ENCODE measurements at places on chromosomes 1 and 21.

DNA sequence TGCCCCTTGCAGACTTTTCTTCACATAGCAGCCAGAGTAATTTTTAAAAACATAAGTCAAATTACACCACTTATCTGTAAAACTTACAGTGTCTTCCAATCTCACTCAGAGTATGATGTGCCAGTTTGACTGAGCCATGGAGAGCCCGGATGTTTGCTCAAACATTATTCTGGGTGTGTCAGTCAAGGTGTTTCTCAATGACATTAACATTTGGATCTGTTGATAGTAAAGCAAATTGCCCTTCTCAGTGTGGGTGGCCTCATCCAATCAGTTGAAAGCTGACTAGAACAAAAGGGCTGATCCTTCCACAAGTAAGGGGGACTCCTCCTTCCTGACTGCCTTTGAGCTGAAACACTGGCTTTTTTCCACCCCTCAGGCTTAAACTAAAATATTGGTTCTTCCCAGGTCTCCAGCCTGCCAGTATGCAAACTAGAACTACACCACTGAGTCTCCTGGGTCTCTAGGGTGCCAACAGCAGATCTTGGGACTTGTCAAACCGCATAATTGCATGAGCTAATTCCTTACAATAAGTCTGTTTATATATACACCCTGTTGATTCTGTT is 157.9 kb upstream of the CTTNBP2NL start:
- DNase-seq: no peak

DNA sequence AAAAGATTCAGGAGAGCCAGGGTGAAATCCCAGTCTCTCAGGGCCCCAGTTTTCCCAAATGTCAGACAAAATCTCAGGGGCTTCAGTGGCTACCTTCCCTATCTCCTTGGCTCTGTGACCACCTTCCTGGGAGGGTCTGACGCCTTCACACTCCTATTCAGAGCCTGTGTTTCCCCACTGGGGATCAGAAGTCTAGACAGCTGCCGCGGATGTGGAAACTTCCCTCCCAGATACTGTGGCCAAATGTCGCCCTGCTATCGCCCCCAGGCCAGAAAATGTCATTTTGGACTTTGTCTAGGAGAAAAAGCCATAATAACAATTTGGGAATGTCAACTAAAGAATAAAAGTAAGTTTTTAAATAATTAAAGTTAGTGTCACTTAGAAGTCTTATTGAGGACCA is 15.9 kb downstream of the A3GALT2 start:
- no peak for DNase-seq

DNA sequence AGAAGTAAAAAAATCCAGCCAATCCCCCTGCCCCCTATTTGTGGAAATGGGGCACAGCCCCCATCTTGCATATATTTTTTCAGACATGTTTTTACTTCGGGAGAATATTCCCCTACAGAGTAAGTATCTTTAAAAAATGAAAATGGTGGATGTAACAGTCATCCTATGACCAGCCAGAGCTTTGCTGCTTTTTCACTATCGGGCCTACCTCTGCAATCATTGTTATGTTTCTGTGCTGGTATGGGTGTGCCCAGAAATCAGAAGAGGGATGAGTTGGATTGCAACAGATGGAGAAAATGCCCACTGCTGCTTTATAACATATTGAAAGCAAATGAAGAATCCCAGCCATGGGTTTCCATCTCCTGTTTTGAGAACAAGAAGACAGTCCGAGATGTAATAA is 2.9 kb downstream of the CD247 start:
- DNase-seq: no peak

DNA sequence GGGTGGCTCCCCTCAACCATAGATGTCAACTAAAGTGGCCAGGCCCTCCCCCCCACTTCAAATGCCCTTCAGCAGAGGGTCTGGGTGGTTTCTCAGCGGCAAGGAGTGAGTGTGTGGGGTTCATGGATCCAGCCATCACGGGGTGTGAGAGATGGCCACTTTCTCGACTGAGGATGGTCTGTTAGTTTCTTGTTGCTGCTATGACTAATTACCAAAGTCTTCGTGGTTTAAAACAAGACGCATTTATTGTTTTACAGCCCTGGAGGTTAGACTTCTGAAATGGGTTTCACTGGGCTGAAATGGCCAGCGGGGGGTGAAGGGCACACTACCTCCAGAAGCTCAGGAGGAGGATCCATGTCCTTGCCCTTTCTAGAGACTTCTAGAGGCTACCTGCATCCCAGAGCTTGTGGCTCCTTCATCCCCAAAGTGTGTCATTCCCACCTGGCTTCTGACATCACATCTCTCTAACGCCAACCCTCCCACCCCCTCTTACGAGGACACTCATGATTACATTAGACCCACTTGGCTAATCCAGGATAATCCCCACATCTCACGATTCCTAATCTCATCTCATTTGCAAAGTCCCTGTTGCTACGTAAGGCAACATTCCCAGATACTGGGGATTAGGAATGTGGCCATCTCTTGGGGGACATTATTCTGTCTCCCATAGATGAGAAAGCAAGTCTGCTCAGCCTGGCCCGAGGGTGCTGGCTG is 53.0 kb downstream of the EPHB2 start:
- no peak for DNase-seq

DNA sequence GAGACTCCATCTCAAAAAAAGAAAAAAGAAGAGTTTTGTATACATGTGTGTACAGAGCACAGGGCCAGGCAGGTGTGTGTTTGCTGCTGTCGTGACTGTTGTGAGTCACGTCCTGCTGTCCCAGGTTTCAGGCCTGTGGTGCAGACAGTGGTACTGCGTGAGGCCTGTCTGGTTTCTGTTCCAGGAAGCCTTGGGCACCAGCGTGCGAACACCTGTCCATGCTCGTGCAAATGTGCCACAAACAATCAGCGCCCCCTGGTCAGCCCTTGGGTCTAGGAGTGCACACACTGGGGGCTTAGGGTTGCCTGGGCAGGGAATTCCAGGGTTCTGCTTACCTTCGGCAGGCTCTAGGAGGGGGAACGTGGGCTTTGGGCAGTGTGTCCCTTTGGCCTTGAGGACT is 16.9 kb downstream of the GPR157 start:
- DNase-seq: no peak

DNA sequence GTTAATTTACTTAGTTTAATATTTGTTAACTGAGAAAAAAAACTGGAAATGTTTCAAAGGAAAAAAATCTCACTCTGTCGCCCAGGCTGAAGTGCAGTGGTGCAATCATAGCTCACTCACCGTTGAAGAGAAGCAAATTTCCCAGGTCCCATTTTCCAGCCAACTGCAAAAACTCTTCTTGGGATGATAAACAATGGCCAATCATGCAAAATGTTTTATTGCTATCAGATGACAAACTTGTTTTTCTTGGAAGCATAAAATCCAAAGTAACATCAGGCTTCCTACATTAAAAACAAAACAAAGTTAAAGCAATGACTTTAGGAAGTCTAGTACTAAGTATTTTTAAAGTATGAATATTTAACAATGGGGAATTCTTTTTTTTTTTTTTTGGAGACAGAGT is 84.9 kb downstream of the LYST start:
- DNase-seq: no peak

DNA sequence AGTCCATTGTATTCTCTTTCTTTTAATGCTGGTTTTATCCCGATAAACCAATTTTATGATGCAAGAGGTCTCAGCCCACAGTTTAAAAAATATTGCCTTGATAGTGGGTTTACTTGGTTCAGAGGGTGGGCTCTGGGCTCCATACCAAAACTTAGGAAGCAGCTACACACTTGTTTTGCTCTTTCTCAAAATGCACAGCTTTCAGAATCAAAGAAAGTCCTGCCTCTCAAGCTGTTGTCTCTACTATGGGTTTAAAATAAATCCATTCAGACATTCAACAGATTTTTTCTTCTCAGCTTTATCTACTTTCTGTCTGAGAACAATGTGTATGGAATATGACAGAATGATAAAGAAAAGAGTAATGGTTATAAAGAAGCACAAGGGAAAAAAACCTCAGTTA is 14.8 kb upstream of the HHAT start:
- DNase-seq: no peak

- DNase-seq: no peak
These were observed 234.0 kb upstream of the IRF2BP2 start for GRCh38 chr1:234843946-234844345.

DNA sequence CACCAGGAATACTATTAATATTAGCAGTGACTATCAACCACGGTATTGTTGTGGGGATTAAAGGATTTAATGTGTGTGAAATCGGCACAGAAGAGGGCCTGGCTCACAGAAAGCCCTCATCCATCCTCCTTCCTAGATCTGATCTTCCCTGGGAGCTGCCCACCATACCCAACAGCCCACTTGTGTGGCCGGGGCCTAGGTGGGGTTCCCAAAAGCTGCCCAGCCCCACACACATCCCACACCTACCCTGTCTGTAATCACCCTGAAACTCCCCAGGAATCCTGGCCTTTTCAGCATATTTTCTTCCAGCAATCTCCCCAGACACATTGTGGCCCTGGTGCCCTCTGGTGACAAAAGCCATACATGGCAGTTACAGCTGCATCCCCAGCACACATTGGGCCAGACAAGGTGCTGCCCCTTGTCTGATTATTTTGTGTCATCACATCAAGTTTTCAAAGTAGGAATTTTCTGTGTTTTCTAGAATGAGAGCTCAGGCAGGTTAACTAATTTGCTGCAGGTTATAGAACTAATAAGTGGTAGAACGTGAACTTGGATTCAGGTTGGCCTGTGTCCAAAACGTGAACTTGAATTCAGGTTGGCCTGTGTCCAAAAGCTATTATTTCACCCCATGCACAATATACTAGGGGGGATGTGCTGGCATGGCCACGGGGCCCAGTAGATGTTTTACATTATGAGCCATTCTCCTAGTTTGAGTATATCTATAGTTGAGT is 5.3 kb upstream of the SLC6A9 start:
- peak; percentile 48 for DNase-seq

DNA sequence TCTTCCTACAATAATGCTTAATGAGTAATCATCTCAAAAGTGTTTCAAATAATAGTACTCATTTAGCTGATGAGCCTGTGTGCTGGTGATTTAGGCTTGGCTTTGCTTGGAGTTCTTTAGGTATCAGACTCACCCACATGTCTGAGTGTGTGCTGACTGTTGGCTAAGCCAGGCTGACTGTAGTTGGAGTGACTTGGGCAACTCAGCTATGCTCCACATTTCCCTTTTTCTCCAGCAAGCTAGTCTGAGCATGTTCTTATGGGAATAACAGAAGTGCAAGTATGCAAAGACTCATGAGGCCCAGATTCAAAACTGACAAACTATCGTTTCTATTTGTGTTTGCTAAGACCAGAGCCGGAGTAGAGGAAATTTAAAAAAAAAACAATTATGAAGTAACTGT is 99.0 kb upstream of the ADGRL4 start:
- peak; percentile 61 for DNase-seq
